NCI-H1694 (cell line): ENCODE measurements at places on chromosomes 1 and 21.

GRCh38 chr1:156844638-156845037, 14.3 kb downstream of the INSRR start:
- no peak for DNase-seq

GRCh38 chr1:115457289-115457688, 119.2 kb upstream of the NGF start:
- no peak for DNase-seq

GRCh38 chr1:236904892-236905741, 99.1 kb downstream of the MT1HL1 start:
- DNase-seq: no peak

- DNase-seq: no peak
Observed at GRCh38 chr1:58732087-58732775, 32.4 kb upstream of the MYSM1 start.

DNA sequence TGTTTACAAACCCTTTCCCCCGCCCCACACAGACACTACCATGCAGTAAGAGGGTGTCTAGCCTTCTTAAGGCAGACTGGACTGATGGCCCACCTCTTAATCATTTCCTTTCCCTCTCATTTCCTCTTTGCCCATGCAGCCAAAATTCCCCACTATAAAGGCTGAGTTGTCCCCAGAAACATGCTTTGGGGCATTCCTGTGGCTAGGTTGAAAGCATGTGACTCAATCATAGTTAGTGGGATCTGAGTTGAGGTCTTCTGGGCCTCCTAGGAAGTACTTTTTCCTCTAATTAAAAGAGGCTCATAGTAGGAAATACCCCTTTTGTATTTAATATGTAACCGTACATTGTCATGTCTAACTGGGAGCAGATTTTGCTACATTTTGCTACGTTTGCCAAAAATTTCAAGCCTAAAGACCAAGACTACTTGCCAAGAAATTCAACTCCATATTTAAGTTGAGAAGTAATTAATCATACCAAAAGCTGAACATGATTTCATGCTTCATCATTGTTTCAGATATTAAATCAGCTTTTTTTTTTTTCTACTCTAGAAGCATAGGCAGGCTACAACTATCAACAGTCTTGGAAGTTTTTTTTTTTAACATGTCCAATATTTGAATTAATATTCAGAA, 174.7 kb downstream of the ADGRL4 start:
- DNase-seq: no peak

- no peak for DNase-seq
Observed at GRCh38 chr1:99535470-99536164, 110.3 kb upstream of the PALMD start.

DNA sequence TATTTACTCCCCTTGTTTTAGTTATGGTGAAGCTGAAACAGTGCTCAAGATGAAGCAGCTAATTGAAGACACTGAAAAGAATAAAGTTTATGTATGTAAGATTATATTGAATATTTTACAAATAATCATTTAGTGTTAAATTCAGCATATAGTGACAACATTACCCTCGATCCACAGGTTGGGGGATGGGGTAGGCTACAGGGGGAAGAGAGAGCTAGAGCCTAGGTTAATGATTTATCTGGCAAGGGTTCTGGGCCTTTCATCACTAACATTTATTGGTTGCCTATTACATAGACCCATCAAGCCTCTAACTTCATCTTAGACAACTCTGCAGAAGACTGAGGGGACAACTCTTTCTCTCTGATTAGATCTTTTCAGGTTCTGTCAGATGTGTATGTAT, 21.3 kb downstream of the ZCCHC17 start:
- no peak for DNase-seq

- no peak for DNase-seq
Observed at GRCh38 chr1:115069659-115070308, 19.5 kb downstream of the TSPAN2 start.

- DNase-seq: no peak
Observed at GRCh38 chr1:160460214-160460642, 59.9 kb downstream of the VANGL2 start.

- no peak for DNase-seq
Observed at GRCh38 chr21:41809891-41810596, 43.2 kb upstream of the RIPK4 start.

DNA sequence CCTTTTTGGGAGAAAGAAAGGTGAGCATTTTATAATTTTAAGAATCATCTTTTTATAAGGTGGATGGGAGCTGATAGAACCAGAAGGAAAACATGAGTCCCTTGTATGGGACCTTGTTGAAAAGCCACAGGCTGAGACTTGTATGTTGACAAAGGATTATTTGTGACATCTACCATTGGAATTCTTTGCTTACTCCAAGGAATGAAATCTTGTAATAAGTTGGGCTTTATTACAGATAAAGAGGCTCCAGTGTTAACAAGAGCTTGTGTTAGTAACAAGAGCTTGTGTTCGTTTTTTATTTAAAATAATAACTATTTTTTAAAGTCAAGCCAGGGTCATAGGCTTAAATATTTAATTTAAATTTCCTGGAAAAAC, 201.1 kb upstream of the CHRM3 start:
- no peak for DNase-seq

DNA sequence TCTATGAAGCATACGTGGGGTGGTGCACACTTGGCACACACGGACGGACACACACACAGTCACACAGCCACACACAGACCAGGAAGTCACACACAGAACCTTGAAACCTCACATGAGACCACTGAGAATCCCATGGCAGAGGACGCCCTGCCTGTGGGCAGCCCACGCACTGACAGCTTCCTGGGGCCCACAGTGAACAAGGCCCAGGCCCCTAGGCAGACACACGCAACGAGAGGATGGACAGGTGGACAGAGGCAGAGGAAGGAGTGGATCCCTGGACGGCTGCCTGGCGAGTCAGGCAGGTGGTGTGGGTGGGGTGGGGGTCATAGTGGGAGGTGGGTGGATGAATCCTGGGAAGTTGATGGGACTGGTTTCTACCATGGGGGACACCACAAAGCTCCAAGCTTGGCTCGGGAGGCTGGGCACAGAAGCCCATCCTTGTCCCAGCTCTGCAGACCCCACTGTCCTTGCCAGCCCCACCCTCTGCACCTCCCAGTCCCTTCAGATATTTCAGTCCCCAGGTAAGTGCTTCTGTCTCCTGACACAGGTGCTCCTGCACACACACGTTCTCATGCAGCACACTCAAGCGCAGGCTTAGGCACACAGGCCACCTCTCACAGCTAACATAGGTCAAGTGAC, 49.1 kb downstream of the WNT9A start:
- no peak for DNase-seq

DNA sequence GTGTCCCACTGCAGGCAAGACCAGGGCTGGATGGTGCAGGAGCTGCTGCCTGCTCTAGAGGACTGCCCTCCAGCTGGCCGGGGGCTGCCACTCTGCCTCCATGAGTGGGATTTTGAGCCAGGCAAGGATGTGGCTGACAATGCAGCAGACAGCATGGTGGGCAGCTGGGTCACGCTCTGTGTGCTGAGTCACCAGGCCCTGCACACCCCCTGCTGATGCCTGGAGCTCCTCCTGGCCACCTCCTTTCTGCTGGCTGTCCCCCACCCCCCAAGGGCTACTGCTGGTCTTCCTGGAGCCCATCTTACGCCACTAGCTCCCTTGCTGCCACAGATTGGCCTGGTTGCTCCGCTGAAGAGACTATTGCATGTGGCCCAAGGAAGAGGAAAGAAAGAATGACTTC, 3.9 kb upstream of the ZSCAN20 start:
- no peak for DNase-seq

DNA sequence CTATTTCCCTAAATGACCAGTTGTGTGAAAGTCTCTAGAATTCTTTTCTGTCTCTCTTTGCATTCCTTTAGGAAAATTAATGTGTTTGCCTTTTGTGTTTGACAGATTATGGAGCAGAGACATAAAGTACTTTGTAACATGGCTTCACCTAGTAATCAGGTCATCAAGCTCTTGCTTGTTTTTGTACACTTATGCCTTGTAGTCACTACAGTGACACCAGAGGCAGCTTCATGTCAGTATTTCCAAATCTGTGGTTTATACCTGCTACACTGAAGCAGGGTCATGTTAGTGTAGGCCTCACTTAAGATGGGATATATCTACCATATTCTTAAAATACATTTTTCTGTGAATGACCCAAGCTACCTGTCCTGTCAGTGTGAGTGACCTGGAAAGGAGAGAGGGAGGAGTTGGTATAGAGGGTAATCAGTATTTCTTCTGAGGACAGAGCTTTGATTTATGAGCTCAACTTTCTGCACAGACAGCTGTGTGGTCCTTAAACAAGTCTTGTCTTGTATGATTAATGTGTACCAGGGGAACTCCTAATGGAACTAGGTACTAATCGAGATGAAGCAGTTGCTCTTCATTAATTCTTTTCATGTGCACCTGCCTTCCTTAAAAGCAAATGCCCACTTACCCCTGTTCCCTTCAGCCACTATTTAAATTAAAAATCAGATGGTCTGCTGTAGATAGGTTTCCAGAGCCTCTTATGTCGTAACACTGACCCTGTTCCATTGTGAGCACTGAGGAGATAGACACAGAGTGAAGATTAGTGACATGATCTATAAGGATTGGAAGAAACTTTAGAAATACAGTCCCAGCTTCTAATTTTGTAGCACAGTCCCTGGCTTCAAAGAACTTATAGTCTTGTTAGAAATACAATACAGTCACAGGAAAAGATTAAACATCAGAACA, 45.7 kb downstream of the MACO1 start:
- no peak for DNase-seq

DNA sequence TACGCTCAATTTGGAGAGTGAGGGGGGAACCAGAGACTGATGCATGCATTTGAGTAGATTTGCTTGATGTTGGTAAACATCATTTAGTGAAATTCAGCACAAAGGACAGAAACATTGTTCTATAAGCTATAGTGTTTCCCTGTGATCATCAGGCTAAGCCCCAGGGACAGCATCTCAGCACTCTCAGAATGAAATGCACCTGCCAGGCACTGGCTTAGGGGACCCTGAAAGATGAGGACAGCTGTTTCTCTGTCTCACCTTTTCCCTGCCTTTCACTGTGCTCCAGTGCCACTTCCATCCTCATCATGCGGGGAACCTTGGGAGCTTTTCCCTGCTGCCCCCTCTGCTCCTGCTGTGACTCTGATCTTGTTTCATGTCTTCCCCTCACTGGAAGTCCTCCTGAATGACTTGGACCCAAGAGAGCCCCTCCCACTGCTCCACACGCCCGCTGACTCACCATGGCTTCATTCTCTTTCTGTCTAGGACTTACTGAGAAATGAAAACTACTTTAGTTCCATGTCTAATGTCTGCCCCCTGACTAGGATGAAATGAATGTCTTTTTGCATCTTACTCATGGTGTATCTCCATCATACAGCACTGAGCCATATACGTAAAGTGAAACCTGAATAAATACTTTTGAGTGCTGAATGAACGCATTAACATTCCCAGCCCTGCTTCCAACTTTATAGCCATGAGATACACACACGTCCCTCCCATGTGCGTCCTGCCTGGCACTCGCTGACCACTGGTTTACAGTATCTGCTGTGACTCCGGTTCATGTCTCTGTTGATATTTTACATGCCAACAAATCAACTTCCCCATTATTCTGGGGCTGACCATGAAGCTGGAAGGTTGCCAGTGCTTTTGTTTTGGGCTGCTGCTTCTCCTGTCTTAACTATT, 182.0 kb downstream of the PCP4 start:
- no peak for DNase-seq

DNA sequence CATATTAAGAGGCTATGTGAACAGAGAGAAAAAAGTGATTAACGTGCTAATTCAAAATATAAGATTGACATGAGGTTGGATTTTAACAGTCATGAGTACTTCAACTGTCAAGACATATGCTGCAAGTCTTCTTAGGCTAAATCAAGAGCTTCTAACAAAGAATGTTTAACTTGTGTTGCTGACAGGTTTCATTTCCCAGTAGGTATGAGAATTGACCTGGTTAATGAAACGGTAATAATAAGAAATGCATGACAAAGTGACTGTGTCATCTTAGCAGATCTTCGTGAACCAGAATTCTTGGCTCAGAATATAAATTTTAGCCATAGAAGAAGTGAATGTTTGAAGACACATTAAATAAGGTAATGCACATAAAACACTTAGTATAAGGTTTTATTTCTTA, 132.6 kb upstream of the PTGFR start:
- no peak for DNase-seq
